Testis (tissue), 5 donors: ENCODE measurements at places on chromosomes 6 and 20. TPM values are rescaled to one million over a fixed set of nuclear protein-coding genes. Genes with fewer than 3 reads are reported as not detected.

- no peaks in the 10 kb centered on the region for H3K27me3 ChIP-seq
- H3K4me3 ChIP-seq = no peak overlapping the region
Observed at GRCh38 chr6:132961122-132961521, 146.8 kb downstream of the RPS12 start.

Gene BTNL2
- not detected for total RNA-seq

Gene SMPDL3A
- total RNA-seq = 3.9 TPM

Gene SLC22A7
- not detected for total RNA-seq

DNA sequence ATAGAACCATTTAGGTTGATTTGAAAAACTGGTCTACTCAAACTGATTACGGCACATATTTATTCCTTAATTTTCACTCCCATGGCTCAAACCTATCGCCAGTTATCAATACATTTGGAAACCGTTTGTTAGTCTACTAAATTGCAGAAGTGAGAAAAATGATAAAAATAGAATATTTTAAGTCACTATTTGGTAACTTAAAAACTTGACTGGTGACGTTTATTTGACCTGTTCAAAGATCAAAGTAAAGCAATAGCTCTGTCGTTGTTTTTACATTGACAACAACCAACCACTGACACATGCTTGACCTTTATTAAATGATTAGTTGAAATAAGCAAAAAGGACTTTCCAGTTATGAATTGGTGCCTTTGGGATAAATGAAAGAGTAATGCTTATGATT, 402.9 kb upstream of the MAP3K7 start:
- no peaks in the 10 kb centered on the region for H3K4me1 ChIP-seq
- no peak overlapping the region for H3K27ac ChIP-seq
- no peaks in the 10 kb centered on the region for H3K36me3 ChIP-seq
- no peak for DNase-seq

DNA sequence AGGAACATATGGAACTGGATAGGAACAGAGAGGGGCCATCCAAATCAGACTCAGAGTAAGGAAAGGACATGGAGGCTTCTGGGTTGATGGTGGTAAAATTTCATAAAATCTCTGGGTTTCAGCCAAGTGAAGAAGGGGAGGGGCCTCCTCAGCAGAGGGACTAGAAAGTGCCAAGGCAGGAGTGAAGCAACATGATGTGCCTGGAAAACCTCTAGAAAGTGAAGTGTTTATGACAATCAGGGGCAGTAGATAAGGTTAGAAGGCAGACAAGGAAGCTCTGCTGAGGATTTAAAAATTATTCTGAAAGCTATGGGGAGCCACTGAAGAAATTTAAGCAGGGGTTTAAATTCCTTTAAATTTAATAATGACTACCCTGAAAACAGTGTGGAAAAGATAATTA, 126.0 kb upstream of the TENT5A start:
- no peaks in the 10 kb centered on the region for H3K36me3 ChIP-seq
- no peak overlapping the region for H3K4me3 ChIP-seq
- DNase-seq = no peak
- no peak overlapping the region for H3K27ac ChIP-seq

DNA sequence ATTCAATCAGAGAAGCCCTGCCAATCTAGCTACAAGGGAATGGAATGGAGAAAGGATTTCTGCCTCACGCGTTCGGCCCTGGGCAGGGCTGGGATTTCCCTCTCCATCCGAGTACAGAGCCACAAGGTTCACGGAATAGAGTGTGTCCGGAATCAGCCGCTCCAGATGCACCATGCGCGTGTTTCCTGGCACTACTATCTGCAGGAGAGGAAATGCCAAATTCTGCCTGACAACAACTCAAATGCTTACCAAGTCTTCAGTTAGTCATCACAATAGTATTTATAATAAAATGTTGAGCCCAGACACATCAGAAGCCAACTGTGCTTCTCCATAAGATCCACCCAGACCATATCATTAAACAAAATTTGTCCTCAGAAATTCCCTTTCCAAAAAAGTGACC, 75.1 kb downstream of the COL12A1 start:
- H3K36me3 ChIP-seq = no peaks in the 10 kb centered on the region
- H3K27me3 ChIP-seq = no peaks in the 10 kb centered on the region
- DNase-seq = no peak
- H3K4me1 ChIP-seq = no peaks in the 10 kb centered on the region
- H3K4me3 ChIP-seq = no peak overlapping the region

DNA sequence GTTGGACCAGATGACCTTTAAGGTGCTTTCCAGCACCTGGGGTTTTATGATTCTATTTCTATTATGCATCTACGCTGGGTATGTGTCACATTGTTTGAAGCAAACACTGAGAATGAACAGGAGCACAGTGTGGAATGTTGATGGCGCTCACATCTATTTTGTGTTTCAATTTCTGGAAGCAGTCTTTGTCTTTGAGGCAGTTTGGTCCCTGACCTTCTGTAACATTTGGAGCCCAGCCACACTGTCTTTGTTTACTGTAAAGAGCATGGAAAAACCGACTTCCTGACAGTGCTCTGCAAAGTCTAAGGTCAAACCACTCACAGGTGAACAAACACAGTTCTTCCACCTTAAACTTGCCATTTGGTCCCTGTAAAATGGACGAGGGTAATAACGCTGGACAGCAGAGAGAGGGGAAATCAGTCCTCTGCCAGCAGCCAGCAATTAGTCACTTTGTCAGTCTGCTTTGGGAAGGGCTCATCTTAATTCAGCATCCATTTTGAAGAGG, 155.5 kb downstream of the PRL start:
- no peak overlapping the region for H3K27ac ChIP-seq
- no peak for DNase-seq
- no peak overlapping the region for H3K4me3 ChIP-seq
- H3K4me1 ChIP-seq = no peaks in the 10 kb centered on the region

- H3K27me3 ChIP-seq = no peaks in the 10 kb centered on the region
- H3K4me3 ChIP-seq = no peak overlapping the region
- no peaks in the 10 kb centered on the region for H3K36me3 ChIP-seq
Observed at GRCh38 chr6:41469156-41470028, 76.8 kb upstream of the FOXP4 start.

Gene PLG
- 0.62 TPM for total RNA-seq

GRCh38 chr6:9057937-9058336, 622.6 kb upstream of the SLC35B3 start:
- H3K4me1 ChIP-seq = no peaks in the 10 kb centered on the region
- H3K27ac ChIP-seq = no peak overlapping the region
- no peaks in the 10 kb centered on the region for H3K27me3 ChIP-seq
- no peak for DNase-seq

DNA sequence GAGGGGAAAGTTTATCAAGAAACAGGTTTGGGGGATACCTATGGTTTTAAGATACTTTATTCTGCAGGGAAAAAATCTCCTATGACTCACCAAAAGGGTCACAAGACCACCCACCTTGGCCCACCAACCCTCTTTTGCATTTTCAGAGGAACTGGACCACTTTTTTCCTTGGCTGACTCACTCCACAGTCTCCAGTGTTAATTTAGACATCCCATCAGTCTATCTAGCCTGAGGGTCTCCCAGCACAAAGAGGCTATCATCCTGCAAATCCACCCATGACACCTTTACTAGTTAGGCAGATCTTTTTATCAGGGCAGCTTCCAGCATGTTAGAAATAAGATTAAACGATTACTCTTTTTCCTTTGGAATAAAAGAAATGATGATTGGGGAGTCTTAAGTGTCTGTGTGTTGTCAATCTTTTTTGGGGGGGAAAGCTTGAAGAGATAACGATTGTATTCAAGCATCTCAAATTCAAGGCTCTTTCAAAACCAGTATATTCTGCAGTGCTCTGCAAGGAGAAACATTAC, 138.1 kb upstream of the RIN2 start:
- H3K4me3 ChIP-seq = no peak overlapping the region
- H3K4me1 ChIP-seq = no peaks in the 10 kb centered on the region
- no peaks in the 10 kb centered on the region for H3K27me3 ChIP-seq

DNA sequence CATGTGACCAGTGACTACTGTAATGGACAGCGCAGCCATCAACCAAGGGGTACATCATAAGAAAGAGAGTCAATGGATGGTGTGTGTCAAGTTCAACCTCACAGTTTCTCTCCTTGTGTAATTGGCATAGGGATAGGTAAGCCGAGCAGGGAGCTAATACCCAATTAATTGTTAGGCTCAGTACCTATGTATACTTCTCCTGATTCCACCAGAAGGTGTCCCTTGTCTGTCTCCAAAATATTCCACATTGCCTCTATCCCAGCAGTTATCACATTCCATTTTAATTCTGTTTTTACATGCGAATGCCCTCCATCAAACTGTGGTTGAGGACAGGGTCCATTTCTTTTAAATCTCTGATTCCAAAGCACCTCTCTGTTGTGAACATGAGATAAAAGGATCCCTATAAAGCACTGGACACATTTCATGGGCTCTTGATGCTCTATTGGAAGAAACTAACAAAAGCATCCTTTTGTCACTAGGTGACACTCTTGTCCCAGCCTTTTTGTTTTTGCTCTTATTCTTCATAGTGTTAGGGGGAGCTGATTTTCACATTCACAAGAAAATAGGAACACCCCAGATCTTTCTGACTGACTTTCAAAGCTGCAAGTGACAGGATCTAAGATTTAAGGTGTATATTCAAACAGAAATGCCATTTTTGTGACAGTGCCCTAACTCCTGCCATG, 38.9 kb downstream of the FBXO9 start:
- no peak overlapping the region for H3K27ac ChIP-seq
- H3K4me3 ChIP-seq = no peak overlapping the region
- no peaks in the 10 kb centered on the region for H3K27me3 ChIP-seq
- peaks cover 11% of the 10 kb centered on the region for H3K4me1 ChIP-seq
- DNase-seq = no peak

Gene SLC44A4
- total RNA-seq = 0.87 TPM

DNA sequence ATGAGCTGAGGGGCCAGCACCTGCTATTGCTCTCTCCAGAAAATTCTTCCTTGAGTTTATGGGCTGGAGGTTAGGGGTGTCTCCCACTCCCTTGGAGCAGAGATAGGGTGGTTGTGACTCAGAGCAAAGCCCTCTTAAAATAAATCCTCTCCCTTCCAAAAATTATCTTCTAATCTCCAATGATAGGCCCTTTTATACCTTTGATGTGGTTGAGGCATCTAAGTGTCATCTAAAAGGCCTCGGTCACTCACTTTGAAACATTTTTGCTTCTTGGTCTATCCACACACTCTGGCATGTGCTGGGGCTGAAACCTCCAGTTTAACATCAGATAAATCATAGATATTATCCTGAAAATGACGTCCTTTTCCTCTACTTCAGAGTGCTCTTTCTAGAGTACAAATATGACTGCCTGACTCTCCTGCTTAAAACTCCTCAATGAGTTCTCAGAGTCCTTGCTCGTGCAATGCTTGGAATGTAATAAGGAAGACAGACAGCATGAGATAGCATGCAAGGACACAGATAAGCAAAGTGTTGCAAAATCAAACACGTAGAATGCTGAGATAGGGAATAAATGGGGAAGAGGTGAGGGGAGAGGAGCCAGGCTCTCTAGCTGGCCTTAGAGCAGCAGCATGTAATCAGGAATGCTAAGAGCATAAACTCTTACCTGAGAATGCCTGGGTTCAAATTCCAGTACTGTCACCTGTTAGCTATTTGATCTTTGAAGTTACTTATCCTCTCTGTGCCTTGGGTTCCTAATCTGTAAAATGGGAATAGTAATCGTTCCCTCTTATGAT, 374.1 kb upstream of the CITED2 start:
- peak; percentile 32 for DNase-seq
- H3K27ac ChIP-seq = peak overlapping the region; percentile 11
- peaks cover 5% of the 10 kb centered on the region for H3K4me1 ChIP-seq
- H3K27me3 ChIP-seq = no peaks in the 10 kb centered on the region
- no peak overlapping the region for H3K4me3 ChIP-seq
- no peaks in the 10 kb centered on the region for H3K36me3 ChIP-seq

Gene TUBB2B
- 1.6 TPM for total RNA-seq

DNA sequence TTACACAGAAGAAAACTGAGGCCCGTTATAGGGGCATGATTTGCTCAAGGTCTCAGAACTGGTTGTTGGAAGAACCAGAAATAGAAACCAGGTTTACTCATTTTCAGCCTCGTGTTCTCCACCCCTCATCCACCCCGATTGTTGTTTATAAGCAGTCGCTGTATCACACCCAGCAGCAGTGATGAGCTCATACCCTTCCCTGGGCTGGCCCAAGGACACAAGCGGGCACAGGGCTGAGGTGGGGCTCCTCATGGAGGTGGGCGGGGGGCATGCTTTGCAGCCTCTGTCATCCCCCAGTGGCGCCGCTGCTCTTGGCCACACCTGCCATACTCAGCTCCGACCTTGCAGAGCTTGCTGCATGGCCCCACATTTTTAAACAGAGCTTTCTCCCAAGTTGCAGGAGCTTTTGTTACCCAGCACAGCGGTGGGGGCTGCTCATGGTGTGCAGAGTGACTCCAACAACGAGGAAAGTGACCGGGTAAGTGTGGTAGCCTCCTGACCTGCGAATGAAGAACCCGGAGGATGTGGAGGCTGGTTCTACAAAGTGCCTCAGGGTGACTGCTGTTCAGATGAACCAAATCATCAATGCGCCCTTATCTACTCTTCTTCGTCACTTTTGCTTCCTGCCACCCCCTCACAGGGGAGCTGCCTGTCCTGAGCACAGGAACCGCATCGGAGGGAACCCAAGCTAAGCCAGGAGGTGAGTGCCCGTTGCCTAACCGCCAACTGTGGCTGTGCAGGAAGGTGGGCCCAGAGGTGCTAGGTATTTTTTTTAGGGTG, 43.6 kb upstream of the NKX2-2 start:
- H3K4me3 ChIP-seq = no peak overlapping the region
- H3K27ac ChIP-seq = no peak overlapping the region
- H3K4me1 ChIP-seq = no peaks in the 10 kb centered on the region
- H3K27me3 ChIP-seq = no peaks in the 10 kb centered on the region
- no peaks in the 10 kb centered on the region for H3K36me3 ChIP-seq

DNA sequence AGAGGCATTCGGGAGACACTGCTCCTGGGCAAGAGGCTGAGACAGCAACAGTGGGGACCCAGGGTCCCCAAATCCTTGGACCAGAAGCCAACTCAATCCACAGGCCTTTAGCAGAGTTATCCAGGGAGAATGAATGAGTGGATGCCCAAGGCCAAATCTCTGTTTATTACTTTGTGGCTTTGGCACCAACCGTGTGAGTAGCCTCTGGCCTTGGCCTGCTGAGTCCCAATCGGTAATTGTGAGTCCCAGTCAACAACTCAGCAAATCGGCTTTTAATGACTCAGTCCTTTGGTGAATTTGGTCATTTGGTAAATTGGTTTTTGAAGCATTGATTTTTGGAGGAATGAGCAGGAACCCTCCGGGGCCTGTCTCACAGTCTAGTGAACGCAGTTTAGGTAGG, 29.1 kb upstream of the ECI2 start:
- no peak for DNase-seq
- H3K27me3 ChIP-seq = no peaks in the 10 kb centered on the region
- H3K4me3 ChIP-seq = no peak overlapping the region

Gene HLA-DRB1
- 12.0 TPM for total RNA-seq
